ENCODE measurements at places on chromosomes 5 and 9.

GRCh38 chr5:10634050-10634449 lies 70.2 kb downstream of the ANKRD33B start:
- DNase-seq, result no peak

GRCh38 chr5:53820119-53820801 lies 259.8 kb downstream of the NDUFS4 start:
- DNase-seq, result no peak

- no peak for DNase-seq
Measured at GRCh38 chr9:79221084-79221483, 350.7 kb upstream of the TLE4 start.

GRCh38 chr9:2285416-2286332 lies 270.5 kb downstream of the SMARCA2 start:
- no peak for DNase-seq

GRCh38 chr9:118028225-118028624 lies 324.0 kb downstream of the TLR4 start:
- no peak for DNase-seq

- no peak for DNase-seq
Measured at GRCh38 chr5:179615203-179615602, 8.3 kb downstream of the HNRNPH1 start.

DNA sequence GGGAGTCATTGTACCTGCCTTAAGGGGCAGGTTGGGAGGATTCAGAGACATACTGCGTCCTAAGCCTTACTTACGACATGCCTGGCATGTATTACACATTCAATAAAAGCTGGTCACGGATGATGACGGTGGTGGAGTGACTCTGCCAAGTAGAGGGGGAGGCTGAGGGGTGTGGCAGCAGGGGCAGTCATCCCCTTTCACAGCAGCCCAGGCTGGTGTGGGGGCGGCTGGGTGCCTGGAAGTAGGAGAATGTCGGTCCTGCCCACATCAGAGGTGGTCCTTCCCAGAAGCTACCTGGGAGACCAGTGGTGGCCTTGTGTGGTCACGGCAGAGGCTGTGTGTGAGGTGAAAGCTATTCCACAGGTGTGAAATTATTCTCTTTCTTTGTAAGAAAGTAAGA lies 8.9 kb downstream of the ZBTB34 start:
- DNase-seq, result no peak

GRCh38 chr9:107243742-107244141 lies 39.3 kb upstream of the RAD23B start:
- DNase-seq, result no peak

DNA sequence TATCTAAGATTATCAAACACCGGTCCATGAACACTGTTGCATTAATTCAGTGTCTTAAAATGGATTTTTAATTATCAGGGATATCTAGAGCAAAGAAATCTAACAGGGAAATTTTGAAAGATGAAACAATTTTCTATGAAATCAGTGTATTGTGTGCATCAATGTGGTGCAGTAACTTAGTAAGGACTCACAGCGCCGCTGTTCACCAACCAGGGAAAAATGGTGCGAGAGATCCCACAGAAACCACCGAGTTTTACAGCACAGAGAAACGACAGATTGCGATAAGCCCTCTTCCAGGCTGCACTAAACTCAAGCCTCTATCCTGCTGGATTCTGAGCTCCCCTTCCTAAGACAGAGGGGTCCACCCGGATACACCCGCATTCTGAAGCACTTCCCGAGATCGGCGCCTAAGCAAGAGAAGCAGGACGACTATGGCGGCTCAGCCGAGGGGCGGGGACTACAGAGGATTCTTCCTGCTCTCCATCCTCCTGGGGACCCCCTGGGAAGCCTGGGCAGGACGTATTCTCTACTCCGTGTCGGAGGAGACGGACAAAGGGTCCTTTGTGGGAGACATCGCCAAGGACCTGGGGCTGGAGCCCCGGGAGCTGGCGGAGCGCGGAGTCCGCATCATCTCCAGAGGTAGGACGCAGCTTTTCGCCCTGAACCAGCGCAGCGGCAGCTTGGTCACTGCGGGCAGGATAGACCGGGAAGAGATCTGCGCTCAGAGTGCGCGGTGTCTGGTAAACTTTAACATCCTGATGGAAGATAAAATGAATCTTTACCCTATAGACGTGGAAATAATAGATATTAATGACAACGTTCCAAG lies at the start of gene PCDHGA7:
Gene PCDHGA7, plus strand, starts transcription at position 274 of the 826 bp plus-strand sequence. Its CDS starts 158 bp downstream, at position 432.
- DNase-seq, result no peak

- no peak for DNase-seq
Measured at GRCh38 chr5:151017897-151018296, 2.5 kb upstream of the GPX3 start.

- DNase-seq, result no peak
Measured at GRCh38 chr5:156367597-156367996, 40.6 kb downstream of the SGCD start.

GRCh38 chr9:128495296-128495695 lies 9.2 kb upstream of the GLE1 start:
- no peak for DNase-seq

DNA sequence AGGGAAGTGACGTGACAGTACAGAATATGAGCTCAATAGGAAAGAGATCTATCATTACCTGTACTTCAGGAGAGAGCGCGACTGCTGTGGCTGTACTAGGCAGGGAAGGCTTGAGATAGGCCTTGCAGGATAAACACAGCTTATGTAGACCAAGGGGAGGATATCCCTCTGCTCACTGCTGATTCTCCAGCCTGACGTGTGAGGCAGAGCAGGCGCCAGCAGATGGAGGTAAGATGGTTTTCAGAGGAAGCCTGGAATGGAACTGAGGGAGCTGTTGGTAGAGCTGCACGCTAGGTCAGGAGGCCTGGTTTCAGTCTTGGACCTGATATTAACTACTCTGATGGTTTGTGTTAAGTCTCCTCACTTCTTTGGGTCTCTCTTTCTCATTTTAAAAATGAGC lies 291.4 kb downstream of the YTHDC2 start:
- DNase-seq, result no peak

GRCh38 chr9:113616621-113617496 lies 153.3 kb downstream of the RGS3 start:
- no peak for DNase-seq

DNA sequence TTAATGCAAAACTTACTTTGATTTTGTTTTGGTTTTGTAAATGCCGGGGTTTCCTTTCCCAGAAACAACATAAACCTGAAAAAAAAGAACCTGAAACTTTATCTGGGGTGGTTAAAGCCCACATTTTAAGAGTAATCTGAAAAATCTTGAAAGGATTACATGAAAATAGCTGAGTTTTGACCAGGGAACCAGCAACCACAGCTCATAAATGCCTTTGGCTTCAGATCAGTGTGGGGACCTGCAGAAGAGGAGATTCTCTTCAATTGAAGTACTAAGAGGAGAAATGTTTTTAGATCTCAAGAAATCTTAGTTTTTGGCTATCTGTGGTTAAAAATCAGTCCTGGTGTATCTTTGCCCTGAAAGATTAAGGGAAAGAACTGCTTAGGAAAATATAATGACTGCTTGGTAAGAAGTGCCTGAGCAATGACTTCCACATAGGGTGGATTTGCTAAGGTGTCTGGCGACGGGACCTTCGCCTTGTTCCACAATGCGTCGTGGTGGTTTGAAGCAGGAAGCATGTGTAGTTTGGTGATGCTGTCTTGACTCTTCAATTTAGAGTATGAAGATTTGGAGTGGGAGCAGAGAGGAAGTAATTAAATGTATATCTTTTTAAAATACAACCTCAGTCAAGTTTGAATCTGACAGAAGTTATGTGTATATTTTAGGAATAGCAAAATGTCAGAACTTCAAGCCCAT lies 186.5 kb downstream of the MAN2A1 start:
- DNase-seq, result no peak

- DNase-seq, result no peak
Measured at GRCh38 chr9:126391713-126392661, 65.4 kb downstream of the MVB12B start.

DNA sequence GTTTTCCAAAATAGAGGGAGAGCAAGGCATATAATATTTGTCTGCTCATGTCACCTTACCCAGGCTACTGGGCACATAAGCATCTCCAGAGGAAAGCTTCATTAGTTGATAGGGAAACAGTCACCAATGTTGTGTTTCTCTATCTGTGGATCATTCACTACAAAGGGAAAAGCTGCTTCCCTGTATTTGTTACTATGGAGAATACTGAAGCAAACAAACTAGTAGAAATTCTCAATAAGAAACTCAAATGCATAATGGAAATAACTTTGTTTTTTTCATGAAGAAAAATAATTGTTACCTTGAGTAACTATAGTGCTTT lies 138.2 kb downstream of the PCSK1 start:
- DNase-seq, result no peak

GRCh38 chr9:73038613-73039012 lies 85.8 kb upstream of the ALDH1A1 start:
- no peak for DNase-seq

GRCh38 chr5:152717393-152717792 lies 312.3 kb upstream of the NMUR2 start:
- DNase-seq, result no peak

DNA sequence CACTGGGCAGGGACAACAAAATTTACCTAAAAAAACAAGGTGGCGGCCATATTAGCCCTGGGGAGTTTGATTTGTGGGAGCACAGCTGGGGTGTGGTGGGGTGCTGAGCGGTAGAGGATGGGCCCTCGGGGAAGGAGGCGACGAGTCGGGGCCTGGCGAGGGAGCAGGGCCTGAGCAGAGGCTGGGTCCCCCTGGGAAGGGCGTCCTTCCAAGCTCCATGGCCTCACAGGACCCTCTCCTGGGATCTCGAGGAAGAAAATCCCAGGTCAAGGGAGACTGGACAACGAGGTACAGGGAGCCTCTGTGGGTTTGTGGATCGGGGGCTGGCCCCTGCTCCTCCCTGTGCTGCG lies 165.5 kb downstream of the CACNA1B start:
- DNase-seq, result no peak

DNA sequence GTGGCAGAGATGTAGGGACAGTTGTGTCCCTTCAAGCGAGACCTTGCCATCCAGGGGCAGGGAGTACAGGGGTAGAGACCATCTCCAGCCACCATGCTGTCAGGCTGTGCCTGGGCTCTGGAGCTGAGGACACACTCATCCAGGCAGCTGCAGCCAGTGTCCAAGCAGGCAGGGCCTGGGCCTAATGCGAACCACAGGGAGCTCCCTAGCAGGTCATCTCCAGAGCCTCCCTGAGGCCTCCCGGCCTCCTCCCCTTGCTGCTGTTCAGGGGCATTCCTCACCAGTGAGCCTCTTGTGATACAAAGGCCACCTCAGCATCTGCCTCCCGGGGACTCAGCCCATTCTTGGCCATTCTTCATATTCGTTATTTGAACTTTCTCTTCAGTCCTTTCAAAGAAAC lies 35.0 kb downstream of the TPPP start:
- DNase-seq, result no peak

DNA sequence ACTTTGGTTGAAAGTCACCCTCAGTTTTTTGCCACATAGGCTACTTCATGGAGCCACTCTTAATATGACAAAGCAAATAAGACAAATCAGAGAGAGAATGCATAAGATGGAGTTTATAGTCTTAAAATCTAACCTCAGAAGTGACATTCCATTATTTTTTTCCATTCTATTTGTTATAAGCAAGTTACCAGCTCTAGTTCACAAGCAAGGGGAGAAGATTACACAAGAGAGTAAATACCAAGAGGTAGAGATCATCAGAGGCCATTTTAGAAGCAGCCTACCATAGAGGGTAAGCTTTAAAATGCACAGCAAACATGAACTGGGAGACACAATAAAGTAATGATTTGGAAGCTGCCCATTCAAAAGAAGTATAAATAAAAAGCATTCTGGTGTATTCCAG lies 651.3 kb upstream of the MEF2C start:
- no peak for DNase-seq

- DNase-seq, result peak; percentile 86
Measured at GRCh38 chr5:178058321-178059012, 54.9 kb upstream of the N4BP3 start.

GRCh38 chr9:36914212-36914577 lies 119.9 kb downstream of the PAX5 start:
- no peak for DNase-seq

GRCh38 chr5:177131019-177131320 lies 2.6 kb upstream of the NSD1 start:
- no peak for DNase-seq

GRCh38 chr9:80085668-80086067 lies 513.9 kb downstream of the TLE4 start:
- no peak for DNase-seq

GRCh38 chr5:107067395-107067794 lies 603.3 kb downstream of the EFNA5 start:
- no peak for DNase-seq

DNA sequence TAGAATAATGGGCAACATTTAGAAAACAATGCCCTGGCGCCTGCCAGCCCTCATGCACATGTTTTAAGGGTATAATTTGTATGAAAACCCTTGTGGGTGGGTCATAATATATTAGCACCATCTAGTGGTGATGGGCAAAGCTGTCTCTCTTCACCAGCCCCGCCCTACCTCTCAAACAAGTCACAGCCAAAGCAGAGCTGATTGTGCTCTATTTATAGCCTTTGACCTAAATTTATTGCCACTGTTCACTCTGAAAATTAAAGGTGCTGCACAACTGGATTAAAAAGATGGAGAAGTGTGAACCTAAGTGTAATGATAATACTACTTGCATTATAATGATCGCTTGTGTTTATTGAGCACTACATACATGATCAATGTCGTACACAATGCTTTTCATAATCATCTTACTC lies 131.9 kb upstream of the ANKH start:
- peak; percentile 8 for DNase-seq

DNA sequence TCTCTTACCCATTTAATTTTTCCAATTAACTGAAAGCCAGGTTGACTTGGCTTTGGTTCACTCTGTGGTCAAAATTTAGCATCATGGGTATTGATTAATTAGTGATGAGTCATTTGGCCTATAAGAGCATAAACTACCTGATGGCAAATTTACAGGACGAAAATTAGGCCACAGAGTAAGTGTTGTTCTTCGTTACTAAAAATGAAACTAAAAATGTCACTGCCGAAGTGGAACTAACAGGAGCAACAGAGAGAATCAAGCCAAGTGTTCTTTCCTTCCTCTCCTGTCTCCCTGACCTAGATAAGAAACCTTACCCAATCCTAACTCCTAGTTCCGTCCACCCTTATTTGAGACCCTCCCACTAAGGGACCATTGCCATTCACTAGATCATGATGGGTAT lies 176.9 kb downstream of the RAB3C start:
- no peak for DNase-seq

DNA sequence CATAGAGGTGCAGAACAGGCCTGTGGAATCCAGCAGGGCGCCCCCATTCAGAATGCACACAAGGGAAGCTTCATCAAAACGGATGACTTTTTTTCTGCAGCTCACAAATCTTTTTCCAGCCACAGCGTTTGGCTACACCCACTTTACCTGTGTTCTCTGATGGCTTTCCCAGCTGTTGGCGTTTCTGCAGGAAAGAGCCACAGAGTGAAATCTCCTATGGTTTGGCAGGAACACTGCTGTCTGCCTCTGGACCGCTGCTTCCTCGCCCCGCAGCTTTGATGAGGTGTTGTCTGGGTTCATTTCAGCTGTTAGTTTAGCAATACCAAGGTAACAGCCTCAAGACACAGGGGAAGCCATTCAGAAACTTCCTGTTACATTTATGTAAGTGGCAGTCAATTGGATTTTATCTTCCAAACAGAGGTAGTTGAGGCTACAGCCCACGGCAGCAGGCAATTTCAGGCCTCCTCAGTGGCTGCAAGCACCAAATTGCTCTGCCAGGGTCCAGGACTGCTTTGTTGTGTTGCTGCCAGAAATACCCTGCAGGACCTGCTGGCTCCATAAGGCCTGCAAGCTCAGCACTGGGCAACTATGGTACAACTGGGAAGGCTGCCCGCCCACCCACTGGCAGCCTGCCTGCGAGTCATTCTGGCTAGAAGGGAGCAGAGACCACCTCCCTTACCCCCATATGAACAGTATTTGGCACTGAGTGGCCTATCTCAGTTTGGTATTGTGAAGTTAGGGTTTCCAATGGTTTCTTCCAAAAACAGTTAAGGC lies 96.7 kb downstream of the MVB12B start:
- DNase-seq, result no peak

GRCh38 chr5:168382421-168382820 lies 91.0 kb downstream of the WWC1 start:
- DNase-seq, result no peak

Data from NCI-H2107 (cell line).